ENCODE measurements at places on chromosomes 4 and X.

DNA sequence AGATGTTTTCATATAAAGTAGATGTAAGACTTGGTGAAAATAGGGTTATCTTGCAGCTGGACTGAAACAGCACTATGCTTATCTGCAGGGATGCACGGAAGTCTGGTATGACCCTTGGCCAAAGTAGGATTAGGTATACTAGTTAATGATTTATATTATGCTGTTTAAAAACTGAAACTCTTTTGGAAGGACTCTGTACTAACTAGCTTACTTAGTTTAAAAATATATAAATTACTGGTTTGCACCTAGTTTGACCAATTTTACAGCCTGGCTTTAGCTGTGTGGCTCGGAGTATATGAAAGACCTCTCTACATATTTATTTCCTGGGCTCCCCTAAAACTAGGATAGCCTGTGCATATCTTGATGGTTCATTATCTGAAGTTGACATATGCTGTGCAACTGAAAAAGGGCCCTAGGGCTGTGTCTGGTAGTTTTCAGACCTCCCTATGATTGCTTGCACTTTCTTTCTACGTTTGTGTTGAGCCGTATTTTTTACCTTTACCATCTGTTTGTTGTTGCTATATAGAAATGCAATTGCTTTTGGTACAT lies 89.2 kb downstream of the TMEM144 start:
- no peak for DNase-seq

DNA sequence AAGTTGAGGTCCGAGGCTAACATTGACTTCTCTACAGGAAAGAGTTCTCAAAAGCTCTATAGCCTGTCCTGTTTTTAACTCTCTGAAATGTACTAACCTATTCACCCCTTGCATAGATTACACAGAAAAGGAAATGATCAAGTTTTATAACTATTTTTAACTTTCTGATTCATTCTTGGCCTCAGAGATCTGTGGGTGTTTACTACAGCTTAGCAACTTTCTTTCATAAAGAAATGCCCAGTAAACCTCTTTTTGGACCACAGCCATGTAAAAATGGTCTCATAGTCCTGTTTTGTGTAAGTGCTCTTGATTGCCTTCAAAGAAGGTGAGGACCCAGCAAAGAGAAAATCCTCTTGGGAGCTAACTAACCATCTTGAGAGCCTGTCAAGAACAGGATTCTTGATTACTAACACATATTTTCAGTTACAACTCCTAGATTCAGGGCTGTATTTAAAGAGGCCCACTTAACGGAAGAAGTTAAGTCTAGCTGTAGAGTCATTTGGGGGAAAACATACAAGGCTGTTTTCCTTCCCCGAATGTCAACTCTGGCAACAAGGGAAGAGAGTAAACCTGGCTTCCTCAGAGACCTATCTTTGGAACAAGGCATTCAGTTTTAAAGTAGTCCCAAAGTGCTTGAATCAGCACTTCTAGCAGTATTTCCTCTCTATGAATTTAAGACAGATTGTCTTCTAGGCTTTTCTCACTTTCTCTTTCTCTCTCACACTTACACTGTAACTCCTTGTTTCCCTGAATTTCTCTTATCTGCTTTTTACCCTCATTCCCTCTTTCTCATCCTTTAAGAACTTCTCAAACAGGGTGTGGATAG lies 78.2 kb downstream of the IL21 start:
- no peak for DNase-seq

DNA sequence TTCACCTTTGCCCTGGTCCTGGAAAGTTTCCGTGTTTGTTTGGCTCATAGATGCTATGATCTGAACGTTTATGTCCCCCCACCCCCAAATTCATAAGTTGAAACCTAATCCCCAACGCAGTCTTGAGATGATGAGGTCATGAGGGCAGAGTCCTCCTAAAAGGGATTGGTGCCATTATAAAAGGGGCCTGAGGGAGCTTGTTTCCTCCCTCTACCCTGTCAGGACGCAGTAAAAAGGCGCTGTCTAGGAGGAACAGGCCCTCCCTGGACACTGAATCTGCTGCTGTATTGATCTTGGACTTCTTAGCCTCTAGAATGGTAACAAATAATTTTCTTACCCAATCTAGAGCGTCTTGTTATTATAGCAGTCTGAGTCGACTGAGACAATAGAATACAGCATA lies 2190.6 kb upstream of the TENM3 start:
- DNase-seq, result no peak

DNA sequence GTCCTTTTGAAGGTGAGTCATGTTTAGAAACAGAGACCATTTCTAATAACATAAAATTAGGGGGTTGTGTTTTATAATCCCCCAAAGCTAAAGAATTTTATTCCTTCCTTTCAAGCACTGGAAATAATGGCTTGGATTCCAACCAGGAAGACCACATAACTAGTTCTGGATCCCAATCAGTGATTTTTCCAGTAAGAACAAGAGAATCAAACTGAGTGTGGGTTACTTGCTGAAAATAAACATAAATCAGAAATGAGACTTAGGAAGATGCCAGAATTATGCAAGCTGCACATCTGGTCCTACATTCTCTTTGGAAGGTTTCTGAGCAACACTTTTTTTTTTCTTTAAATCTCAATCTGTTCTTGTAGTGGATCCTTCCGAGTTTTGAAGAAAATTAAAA lies 76.3 kb downstream of the SOWAHB start:
- DNase-seq, result no peak

GRCh38 chr4:174207367-174207766 lies 76.1 kb downstream of the FBXO8 start:
- DNase-seq, result no peak

GRCh38 chr4:42646999-42647541 lies 9.8 kb downstream of the ATP8A1 start:
- DNase-seq, result no peak
